H7 (cell line): ENCODE measurements at places on chromosomes 2 and 18. TPM values are rescaled to one million over a fixed set of nuclear protein-coding genes. Genes with fewer than 3 reads are reported as not detected.

GRHL1 gene
- total RNA-seq, result 0.30 and 1.2 TPM in 2 replicates

DBI gene
- total RNA-seq, result 94.0 and 97.5 TPM in 2 replicates

VWA3B gene
- total RNA-seq, result 1.0 TPM in 1 of 2 replicates, not detected in the other

AKAIN1 gene
- total RNA-seq, result not detected in 2 replicates

OSBPL1A gene
- total RNA-seq, result 48.3 and 58.5 TPM in 2 replicates

STPG4 gene
- total RNA-seq, result not detected in 2 replicates

ABCG8 gene
- not detected in 2 replicates for total RNA-seq

SH3RF3 gene
- 0.80 and 1.0 TPM in 2 replicates for total RNA-seq

CD8B gene
- 0.37 and 0.66 TPM in 2 replicates for total RNA-seq

DCDC2C gene
- not detected in 2 replicates for total RNA-seq

NEU2 gene
- not detected in 2 replicates for total RNA-seq

PEX13 gene
- 24.2 and 26.3 TPM in 2 replicates for total RNA-seq

DNA sequence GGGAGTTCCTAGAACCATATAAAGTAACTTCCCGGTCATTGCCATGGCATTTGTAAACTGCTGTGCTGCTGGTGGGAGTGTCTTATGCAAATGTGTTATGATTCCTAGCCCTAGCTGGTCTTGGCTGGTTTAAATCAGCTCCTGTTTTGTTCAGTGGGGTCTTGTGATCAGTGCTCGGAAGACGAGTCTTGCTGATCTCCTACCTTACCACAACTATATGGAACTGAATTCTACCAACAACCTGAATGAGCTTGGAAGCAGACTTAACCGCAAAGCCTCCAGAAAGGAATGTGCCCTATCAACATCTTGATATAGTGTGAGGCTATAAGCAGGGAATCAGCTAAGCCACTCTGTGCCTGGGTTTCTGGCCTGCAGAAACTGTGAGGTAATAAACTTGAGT lies 33.5 kb downstream of the POLE4 start:
- DNase-seq, result no peak

GRCh38 chr2:73984922-73985307 lies 205 bp downstream of the TET3 start:
- DNase-seq, result peak; percentile 93

GRCh38 chr2:231666171-231667095 lies 41.9 kb upstream of the PTMA start:
- DNase-seq, result peak; percentile 93

- DNase-seq, result no peak
Observed at GRCh38 chr2:205218056-205218455, 464.2 kb upstream of the NRP2 start.

- no peak for DNase-seq
Observed at GRCh38 chr2:20048488-20049448, 2.7 kb downstream of the LAPTM4A start.

DNA sequence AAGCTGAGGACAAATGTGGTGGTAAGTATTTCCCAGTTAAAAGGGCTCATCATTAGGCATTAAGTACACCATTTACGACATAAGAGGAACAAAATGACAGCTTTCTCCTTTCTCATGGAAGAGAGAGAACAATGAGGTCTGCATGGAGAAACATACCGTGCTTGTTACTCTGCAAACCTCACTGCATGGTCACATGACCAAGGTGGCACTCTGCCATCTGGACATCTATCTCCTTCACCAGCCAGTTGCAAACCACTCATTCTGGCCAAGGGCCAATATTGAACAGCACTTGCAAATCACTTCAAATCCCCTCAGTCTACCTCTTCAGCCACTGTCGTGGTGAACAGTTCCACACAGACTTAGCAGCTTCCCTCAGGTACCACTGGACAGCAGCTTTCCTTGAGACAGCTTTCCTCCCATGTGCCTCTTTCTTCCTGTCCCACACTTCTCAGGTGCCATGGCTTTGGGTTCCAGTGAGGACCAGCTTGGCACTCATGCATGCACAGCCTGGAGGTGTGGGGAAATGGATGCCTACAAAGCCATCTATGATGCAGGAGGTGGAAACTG lies 29.5 kb upstream of the DPP4 start:
- DNase-seq, result no peak

DNA sequence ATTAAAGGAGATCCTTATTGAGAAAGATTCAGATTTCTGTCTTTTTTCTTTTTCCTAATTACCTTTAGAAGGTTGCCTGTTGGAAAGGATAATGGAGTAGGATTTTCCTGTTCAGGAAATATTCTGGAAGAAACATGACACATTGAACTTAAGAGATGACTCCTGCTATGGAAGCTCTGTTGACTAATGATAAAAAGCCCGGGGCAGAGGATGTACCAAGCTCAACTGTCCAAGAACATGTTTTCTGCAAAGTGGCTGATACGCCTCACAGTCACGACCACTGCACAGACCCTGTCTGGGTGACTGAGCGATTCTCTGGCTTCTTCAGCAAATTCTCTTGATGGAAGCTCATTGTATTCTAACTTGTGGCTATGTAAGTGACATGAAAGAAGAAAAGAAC lies 86.2 kb upstream of the THOC1 start:
- no peak for DNase-seq

DNA sequence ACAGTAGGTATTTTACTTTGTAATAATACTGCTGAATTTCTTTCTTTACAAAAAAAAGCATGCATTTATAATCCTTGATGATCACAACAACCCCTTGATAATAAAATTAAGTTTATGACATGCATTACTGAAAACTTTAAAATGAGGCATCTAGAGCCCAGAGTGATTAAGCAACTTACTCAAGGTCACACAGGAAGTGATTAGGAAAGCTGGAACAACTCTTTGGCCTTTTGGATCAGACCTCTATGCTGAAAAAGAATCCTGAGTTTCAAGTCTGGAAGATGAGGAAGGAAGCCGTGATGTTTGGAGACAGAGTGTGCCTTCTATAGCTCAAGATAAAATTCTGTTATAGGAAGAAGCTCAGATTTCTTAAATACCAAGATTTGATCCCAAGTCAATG lies 105.0 kb upstream of the ATP8B1 start:
- DNase-seq, result no peak

DNA sequence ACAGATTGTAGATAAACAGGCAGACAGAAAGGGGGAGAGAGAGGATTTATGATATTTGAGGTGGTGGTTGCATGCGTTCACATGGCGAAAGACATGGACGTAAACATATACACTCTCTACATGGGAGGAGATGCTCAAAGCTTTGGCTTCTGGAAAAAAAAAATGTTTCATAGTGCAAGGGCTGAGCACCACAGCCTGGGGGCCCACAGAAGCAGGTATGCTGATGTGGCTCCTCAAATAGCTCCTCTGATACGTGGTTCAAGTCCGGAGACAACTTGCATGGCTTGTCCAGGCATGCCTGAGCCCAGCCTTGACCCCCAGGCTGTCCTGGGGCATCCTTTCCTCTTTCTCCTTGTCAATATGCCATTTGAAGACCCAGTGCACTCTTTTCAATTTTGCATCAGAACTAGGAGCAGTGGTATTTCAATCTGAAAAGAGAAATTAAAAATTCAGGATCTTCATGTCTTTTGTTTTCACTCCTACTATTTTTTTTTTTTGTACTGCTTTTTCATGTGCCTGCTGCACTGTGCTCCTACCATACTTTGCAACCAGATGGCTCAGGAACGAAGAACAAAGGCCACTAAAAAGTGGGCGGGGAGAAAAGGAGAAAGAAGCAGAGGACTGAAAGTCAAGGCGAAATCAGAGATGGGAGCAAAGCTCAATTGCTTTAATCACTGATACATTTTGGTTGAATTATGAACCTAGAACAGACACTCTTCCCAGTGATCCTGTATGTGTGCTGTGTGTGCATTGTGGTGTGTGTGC lies 495.7 kb upstream of the TCF4 start:
- DNase-seq, result no peak

- no peak for DNase-seq
Observed at GRCh38 chr18:36458306-36458705, 160.8 kb downstream of the FHOD3 start.

DNA sequence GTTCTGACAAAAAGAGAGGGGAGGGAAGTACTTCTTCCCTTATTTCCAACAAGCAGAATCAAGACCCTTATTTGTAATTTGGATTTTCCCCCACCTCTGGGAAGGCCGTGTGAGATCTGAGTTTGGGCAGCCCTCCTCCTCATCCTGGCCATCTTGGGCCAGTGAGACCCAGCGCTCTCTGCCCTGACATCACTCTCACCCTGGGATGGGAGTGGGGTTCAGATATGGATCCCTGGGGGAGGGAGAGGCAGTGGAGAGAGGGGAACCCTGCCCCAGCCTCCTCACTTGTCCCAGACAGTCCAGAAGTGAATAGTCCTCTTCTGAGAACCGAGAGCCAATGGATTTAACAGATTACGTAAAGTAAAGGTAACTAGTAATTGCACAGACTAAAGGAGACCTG lies 64.5 kb downstream of the DYSF start:
- no peak for DNase-seq

GRCh38 chr18:3524706-3525105 lies 74.7 kb downstream of the TGIF1 start:
- DNase-seq, result no peak

- DNase-seq, result peak; percentile 94
Observed at GRCh38 chr2:119126650-119127049, 31.9 kb downstream of the C1QL2 start.

GRCh38 chr2:235278771-235279355 lies 215.0 kb upstream of the AGAP1 start:
- DNase-seq, result no peak

DNA sequence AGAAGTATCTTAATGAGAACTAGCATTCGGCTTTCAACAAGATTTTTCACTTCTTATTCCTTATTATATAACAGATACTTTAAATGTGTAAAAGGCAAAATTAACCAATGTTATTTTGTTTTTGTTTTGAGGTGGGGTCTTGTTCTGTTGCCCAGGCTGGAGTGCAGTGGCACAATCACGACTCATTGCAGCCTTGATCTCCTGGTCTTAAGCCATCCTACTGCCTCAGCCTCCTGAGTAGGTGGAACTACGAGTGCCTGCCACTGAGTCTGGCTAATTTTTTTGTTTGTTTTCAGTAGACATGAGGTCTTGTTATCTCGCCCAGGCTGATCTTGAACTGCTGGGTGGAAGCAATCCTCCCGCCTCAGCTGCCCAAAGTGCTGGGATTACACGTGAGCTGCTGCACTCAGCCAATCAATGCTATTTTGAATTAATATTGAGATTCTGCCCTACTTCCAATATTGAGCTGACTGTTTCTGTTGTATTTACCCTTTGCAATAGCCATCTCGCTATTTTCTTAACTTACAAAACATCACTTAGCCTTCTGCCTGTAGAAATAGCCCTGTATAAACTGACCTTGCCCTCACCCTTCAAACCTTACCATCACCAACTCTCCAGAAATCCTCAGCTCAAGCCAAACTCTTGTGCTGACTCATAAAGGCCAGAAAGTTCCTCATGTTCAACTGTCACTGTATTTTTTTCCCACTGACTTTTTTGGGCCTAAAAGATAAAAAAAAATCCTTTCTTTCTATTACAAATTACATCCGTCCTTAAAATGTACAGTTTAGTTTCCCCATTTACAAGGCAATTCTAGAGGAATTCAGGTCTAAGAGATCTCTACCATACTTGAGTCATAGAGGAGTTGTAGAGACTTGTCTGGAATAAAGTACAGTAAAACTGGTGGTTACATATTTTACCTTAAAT lies 94.3 kb downstream of the OLA1 start:
- DNase-seq, result no peak

DNA sequence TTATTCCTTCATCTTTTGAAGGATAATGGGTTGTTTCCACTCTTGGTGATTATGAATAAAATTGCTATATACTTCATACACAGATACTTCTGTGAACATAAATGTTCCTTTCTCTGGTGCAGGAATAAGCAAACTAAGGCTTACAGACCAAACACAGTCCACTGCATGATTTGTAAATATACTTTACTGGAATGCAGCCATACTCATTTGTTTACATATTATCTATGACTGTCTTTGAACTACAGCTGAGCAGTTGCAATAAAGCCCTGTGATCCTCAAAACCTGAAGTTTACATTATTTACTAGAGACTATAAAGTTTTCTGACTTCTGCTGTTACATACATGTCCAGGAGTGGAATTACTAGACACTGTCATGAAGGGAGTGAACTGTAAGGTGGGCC lies 381.0 kb upstream of the CNTNAP5 start:
- DNase-seq, result no peak

DNA sequence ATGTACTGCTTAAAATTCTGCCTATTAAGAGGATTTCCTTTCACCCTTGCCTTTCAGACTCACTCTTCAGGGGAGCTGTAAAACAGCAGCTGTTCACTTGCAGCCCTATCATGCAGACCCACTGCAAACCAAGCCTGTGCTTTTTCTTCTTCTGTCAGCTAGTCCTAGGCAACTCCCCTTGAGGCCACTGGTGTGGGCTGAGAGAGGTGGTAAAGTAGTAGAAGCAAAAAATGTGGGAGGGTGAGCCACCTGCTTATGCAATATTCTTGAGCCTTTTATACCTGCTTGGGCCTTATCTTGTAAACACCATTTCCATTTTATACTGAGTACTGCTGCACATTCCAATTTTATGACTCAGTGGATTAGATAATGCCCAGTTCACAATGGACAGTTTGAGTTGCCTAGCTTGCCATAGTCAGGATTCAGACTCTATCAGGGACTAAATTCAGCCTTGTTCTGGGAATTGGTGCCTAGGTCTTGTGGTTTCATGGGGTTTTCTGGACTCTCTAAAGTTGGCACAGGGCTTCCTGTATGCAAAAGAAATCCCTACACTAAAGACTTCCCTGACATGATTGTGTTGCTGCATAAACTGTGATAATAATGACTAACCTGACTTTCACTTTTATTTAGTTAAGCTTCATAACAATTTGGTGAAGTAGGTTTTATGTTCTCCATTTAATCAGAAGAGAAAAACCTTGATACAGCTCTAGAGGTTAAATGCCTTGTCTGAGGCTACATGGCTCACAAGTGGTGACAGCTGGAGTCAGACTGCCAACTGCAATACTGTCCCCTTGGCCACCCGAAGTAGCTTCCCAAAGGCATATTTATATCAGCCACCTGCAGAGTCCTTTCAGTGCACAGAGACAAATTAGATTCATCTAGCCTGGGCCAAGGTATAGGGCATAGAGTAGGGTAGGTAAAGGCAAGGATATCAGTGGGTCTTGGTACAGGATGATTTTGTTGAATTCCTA lies 47.4 kb upstream of the KDM3A start:
- no peak for DNase-seq

DNA sequence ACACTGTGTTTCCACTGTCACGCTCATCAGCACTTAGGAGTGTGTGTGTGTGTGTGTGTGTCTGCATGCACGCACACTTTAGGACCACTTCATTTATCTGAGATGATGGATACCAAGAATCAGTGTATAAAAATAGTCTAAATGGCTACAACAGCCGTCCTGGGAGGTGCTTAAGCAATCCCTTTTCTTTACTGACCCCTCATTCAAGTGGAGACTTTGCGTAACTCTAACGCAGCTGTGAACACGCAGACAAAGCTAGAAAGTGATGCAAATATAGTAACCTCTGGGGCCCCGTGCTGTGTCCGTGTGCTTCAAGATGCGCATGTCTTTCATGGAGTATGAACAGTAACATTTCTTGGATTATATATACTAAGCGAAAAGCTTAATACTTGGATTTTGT lies 40.4 kb upstream of the RBM44 start:
- DNase-seq, result no peak

GRCh38 chr18:37144921-37145320 lies 316.0 kb downstream of the KIAA1328 start:
- DNase-seq, result no peak

- no peak for DNase-seq
Observed at GRCh38 chr2:99891428-99891780, 251.0 kb downstream of the AFF3 start.
